Fibroblast of upper back skin (primary cell): ENCODE measurements at places on chromosomes 12 and 14.

DNA sequence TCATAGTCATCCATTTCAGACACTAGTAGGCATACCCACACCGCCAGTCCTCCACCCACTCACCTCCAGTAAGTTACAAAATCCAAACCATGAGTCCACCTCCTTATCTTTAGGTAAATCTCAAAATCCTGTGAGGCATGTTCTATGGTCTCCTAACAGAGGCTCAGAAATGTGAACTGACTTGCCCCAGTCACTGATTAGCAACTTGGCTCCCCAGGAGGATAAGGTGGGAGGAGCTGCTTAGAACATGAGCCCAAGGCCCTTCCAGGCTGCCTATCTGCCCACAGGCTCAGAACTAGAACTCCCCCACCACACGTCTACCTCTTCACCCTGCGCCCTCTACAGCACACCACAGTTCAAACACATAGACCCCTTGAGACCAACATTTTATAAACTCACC is 19.9 kb downstream of the SETD3 start:
- DNase-seq = no peak

- no peak for DNase-seq
Observed at GRCh38 chr12:115349711-115350110, 665.7 kb upstream of the TBX3 start.

DNA sequence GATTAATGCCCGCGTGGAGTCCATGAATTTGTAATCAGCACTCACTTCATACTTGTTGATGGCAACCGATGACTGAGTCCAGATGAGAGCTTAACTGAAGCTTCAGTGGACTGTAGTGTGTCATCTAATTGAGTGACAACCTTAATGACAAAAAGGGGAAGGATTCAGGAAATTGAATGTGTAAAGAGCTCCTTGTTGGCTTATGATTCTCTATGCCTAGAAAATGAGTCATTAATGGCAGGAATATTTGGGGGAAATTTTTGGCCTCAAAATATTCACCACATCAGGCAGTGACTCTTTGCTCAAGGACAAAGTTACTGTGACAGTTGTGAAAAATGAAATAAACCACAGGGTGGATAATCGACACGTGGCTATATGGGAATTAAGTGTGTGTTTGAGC is 55.3 kb upstream of the STON2 start:
- DNase-seq = peak; percentile 47

GRCh38 chr12:98127854-98128253 is 387.5 kb upstream of the TMPO start:
- no peak for DNase-seq

GRCh38 chr14:105368426-105368825 is 29.9 kb upstream of the TEX22 start:
- no peak for DNase-seq

GRCh38 chr14:24408764-24409163 is 10.0 kb downstream of the NYNRIN start:
- DNase-seq = no peak

DNA sequence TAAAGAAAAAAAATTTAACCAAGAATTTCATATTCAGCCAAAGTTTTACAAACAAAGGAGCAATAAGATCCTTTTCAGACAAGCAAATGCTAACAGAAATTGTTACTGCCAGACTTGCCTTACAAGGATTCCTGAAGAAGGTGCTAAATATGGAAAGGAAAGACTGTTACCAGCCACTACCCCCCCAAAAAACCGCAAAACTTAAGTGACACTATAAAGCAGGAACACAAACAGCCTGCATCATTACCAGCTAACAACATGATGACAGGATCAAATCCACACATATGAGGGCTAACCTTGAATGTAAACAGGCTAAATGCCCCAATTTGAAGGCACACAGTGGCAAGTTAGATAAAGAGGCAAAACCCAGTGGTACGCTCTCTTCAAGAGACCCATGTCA is 55.7 kb downstream of the APOBEC1 start:
- DNase-seq = no peak

DNA sequence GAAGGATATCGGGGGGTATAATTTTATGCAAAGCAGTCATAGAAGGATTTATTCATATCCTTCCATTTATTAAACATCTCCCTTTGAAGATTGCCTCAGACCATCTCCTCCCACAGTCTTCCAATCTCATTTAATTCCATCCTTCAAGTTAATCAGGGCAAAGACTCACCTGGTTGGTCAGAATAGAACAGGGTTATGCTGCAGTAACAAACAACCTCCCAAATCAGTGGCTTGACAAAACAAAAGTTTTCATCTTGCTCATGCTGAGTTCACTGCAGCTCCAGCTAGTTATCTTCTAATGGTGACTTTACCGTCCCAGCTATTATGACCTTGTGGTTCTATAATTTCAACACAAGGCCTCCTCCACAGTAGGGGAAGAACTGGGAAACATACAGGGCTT is 48.8 kb upstream of the MTERF2 start:
- no peak for DNase-seq

DNA sequence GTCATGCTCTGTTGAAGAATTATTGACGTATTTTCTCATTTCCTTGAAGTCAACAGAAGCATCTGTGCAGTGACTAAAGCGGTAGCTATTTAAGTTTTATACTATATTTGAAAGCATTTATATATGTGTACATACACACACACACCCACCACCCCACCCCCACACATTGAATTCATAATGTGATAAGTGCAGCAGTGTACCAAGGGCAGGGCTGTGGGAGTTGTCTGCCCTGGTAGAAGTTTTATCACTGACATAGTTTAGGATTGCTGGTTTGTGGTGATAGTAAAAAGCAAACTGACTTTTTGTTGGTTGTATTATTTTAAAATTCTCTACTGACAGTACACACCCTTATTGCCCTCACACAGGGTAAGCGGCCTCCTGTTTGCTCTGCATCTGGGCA is 39.1 kb downstream of the GAS2L3 start:
- no peak for DNase-seq

- DNase-seq = no peak
Observed at GRCh38 chr14:52910572-52910971, 40.3 kb downstream of the FERMT2 start.

- no peak for DNase-seq
Observed at GRCh38 chr12:96352161-96352835, 47.9 kb downstream of the CDK17 start.

DNA sequence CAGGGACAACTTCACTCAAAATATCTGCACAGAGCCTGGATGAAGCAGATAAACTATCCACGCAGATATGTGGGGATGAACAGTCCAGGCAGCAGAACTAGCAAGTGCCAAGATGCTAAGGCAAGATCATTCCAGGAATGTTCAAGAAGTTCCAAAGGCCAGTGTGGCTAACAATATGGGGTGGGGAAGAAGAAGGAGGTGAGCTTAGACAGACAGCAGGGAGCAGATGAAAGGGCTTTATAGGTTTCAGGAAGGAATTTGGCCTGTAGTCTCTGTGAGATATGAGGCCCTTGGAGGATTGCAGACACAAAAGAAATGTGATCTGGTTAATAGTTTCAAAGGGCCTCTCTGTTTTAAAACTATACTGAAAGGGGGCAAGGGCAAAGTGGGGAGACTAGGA is 63.5 kb upstream of the PPM1H start:
- no peak for DNase-seq

GRCh38 chr12:26293612-26294011 is 98.2 kb downstream of the SSPN start:
- DNase-seq = peak; percentile 73

DNA sequence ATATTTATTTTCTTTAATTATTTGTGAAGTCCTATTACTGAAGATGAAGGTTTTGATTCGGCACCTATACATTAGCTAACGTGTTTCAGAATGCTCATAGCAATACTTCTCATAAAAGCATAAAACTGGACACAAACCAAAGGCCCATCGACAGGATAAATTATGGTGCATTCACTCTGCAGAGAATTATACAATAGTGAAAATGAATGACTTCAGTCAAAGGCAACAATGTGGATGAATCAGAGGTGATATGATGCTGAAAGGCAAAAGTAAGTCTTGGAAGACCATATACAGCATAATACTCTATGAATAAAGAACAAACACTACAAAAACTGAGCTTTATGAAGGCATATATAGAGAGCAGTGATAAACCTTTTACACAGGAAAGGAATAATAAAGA is 156.6 kb upstream of the EGLN3 start:
- DNase-seq = no peak

DNA sequence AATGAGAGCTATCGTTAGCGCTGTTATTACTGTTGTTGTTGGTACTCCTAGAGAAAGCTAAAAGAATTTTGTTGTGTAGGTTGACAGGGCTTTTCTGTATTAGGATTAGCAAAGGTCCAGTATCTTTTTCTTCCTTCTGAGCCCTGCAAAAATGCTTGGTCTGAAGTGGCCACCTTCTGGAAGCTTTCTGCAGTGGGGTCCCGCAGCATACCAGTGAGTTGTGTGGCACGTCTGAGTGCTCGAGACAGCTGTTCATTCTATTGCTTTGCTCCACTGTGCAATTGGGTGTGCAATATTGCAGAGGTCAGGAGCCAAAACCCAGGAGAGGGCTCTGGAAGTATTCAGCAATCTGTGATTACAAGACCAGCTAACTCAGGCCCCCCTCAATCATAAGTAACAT is 57.1 kb downstream of the CCDC60 start:
- no peak for DNase-seq

GRCh38 chr14:56759633-56760032 is 50.6 kb downstream of the OTX2 start:
- DNase-seq = no peak

- DNase-seq = no peak
Observed at GRCh38 chr12:110637869-110638441, 24.0 kb downstream of the TCTN1 start.

DNA sequence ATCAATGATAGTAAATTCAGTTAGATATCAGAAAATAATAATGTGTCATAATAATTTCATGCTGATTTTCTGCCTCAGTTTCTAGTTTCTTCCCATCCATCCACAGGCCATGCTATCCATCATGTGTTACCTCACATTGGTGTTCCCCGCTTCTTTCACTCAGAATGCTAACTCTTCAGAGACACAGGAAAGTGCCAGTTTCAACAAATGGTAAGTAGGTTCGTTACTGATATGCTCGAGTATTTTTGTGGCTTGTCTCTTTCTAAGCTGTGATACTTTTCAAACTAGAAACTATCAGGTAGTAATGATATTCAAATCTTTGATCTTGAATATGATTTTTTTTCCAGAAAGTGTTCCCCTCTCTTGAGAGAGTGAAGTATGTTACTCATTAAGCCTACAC is 1.5 kb downstream of the KLRB1 start:
- no peak for DNase-seq

GRCh38 chr12:50403001-50403440 is 2.3 kb downstream of the LARP4 start:
- no peak for DNase-seq

- DNase-seq = no peak
Observed at GRCh38 chr12:92845329-92845728, 83.8 kb downstream of the EEA1 start.

DNA sequence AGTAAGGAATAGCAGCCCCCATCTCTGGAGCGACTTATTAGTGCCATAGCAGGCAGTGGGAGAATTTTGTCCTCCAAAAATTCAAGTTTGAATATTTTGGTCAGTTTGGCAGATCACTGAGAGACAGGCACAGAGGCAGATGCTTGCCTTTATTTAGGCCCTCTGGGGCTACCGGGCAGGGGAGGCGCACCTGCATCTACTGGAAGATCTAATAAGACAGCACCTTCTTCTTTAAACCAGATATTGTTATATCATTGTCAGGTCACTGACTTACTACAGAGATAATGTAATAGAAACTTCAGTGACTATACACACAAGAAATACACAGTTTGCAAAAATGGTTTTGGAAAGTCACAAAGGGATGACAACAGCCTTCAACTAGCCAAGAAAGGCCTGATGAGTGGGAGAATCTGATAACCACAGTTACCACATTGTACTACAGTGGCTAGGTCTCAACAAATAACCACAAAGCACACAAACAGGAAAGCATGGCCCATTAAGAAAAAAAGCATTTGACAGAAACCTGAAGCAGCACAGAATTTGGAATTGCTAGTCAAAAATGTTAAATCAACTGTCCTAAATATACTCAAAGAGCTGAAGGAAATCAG is 56.8 kb downstream of the CDK17 start:
- DNase-seq = no peak

DNA sequence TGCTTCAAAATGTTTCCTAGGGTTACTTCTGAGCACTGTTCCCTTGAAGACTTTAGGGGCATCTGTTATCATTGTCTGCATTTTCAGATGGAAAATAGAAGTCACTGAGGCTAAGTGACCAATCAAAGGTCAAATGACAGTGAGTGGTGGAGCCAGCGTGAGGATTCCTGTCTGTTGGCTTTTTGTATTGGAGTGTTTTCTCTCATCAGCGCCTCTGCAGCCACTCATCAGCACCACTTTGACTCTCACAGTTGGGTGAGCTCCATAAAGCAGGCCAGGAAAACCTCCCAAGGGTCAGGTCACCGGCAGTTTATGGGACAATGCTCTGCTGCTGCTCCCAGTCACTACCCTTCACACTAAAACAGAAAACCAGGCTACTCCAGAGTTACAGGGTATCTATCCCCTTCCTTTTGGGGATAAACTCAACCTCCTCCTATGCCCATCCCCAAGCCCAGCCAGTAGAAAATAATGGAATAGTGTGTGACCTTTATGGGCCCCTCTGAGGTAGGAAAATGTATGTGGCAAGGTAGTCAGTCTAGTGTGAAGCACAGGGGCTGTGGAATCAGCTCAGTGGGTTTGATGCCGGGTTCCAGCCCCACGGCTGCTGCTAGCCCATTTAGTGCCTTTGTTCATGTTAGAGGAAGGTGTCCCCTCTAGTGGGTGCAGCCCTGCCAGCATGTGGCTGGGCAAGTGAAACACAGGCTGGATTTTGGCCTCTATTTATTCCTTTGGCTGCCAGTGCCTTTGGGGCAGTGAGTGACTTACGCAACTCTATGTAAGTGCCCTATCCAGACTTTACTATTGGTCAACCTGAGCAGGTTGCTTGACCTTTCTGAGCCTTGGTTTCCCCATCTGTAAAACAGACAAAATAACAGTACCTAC is 133.8 kb upstream of the CPM start:
- DNase-seq = no peak

- DNase-seq = no peak
Observed at GRCh38 chr14:71403656-71404055, 496.4 kb downstream of the PCNX1 start.

DNA sequence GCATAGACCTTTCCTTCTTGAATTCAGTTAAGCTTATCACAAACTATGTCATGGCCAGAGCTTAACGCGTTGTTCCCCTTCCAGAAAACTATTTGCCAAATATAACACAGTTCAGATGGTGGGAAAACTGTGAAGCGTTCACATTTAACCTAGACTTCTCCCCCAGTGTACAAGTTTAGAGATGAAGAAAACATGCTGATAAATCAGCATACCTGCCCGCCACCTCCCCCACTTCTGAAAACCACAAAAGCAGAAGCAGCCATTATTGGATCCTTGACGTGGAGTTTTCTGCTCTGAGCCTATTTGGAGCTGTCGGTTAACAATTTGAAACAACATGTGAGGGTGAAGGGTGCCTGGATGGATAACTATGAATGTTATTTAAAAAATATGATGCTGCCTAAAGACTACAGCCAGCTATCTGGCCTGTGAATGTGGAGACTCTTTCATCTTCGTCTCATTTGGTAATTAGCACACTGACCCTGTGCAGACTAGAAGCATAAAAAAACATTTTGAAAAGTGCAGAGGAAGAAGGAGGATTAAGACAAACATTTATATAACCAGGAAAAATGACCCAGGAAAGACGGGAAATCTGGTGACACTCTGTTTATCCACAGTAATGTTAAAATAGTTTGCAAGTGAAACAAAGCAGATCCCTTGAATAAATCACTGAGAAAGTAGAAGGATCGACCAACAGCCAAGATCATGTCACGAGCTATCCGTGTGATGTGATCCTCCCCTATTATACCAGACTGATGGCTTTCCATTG is 408.2 kb downstream of the AEBP2 start:
- DNase-seq = peak; percentile 80

- DNase-seq = peak; percentile 86
Observed at GRCh38 chr14:23160924-23161522, 22.4 kb downstream of the SLC7A8 start.
